NCI-H345 (cell line): ENCODE measurements at places on chromosomes 2 and 18.
A peak's percentile ranks its signal among the peaks of the same experiment; 100 is the strongest.

GRCh38 chr2:26993768-26994167 is 23.3 kb downstream of the MAPRE3 start:
- no peak for DNase-seq

GRCh38 chr2:84115173-84115857 is 343.8 kb downstream of the SUCLG1 start:
- DNase-seq = no peak

GRCh38 chr18:35106845-35107148 is 65.6 kb downstream of the MAPRE2 start:
- DNase-seq = no peak

DNA sequence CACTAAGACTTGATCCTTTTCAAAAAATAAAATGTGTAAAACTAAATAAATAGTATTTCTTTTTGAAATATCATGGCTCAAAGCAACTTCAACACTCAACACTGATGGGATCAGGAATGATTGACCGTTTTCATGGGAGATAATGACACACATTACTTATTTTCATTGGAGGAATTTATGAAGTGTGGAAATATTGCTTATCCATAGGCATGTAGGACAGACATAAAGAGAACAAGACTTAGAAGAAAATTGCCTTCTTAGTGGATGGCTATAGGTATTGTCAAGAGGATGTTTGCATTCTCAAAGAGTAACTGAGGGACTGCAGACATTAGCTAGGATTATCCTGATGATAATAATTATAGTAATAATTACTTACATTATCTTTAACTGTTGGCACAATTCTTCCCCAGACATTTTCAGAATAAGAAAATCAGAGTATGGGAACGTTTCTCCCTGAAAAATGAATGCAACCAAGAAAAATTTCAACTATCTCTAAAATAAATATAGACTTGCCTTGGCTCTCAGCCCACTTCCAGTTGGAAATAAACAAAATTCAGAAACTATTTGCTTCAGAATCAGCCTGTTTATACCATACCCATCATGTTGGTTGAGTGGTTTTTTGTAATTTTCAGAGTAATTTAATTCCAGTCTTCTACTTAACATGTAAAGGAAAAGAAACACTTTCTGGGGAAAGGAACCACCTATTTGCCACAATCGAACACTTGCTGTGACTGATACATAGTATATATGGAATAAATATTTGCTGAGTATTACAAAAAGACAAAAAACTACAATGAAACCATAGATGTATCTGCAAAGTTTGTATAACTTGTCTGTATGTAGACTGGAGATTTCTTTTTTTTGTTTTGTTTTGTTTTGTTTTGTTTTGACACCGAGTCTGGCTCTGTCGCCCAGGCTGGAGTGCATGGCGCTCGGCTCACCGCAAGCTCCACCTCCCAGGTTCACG is 165.7 kb downstream of the TMX3 start:
- DNase-seq = no peak

- no peak for DNase-seq
These were observed 78.5 kb upstream of the MYCN start for GRCh38 chr2:15861898-15862297.

DNA sequence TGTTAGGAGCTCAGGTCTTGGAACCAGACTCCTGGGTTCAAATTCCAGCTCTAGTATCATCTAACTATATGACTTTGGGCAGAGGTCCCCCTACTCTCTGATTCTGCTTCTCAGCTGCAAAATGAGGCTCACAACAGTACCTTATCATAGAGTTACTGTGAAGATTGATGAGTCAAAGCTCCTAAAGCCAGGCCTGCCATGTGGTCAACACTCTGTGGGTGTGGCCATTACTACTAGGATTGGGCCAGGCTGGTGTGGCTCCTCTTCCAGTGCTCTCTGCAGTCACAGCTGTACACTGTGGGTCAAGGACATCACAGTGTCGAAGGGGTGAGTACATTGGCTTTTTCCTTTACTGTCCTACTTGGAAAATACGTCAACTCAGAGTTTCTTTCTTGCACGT is 22.6 kb downstream of the CAPN13 start:
- DNase-seq = no peak

- no peak for DNase-seq
These were observed 67.6 kb upstream of the STAT1 start for GRCh38 chr2:191081411-191082155.

DNA sequence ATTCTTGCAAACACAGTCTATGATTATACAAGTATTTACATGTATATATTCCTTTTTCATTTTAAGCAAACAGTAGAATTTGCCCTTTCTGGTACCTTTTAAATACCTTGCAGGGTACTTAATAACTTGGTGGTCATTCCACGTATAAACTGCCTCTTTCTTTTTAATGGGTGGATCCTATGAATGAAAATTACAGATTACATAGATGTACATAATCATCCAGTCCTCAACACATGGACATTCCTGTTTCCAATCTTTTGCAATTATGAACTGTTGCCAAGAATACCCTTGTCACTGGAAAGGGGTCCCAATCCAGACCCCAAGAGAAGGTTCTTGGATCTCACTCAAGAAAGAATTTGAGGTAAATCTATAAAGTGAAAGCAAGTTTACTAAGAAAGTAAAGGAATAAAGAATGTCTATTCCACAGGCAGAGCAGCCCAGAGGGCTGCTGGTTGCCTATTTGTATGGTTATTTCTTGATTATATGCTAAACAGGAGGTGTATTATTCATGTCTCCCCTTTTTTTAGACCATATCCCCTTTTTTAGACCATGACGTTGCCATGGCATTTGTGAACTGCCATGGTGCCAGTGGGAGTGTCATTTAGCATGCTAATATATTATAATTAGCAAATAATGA is 7.7 kb upstream of the CCNT2 start:
- DNase-seq = no peak

DNA sequence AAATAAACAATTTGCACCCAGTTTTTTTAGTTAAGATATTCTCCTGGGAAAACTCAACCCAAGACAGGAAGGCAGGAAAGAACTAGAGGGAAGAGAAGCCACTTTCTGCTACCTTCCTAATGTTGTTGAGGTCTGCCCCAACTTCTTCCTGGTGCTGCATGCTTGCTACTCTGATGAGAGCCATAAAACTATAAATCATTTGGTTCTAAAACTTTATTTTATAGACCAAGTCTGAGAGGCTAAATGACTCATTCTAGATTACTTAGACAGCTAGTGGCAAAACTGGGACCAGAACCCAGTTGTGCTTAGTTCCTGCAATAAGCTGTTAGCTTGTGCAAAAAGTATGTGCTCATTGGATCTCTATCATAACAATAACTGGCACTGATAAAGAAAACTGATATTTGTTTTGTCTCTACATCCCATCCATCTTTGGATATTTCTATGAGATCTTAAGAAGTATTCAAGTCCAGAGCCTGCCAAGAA is 344.9 kb upstream of the SLC14A2 start:
- DNase-seq = no peak

DNA sequence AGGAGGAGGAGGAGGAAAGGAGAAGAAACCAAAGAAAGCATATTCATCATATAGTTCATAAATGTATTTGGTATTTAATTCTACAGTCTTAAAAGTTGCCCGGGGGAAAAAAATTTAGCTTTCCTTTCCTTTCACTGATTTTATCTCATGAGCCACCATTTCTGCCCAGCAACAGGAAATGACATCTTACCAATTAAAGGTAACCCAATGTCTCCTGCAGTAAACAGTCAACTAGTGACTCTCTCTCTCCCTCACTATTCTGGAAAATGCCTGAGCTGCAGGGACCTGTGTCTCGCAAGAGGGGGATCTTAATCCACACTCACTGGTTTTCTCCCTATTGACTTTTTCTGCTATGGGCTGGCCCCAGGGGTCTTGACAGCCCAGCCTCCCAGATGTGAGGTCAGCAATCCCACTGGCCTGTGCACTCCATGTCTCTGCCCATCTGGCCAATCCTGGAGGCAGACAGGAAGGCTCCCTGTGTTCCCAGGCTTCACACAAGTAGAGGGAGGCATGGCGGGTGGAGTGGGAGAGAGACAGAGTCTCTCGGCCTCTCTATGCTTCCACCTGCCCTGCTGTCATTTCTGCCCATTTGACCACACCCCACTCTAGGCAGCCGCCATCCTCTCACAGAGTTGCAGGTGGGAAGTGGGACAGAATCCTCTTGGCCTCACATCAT is 85.4 kb upstream of the CABLES1 start:
- DNase-seq = no peak

DNA sequence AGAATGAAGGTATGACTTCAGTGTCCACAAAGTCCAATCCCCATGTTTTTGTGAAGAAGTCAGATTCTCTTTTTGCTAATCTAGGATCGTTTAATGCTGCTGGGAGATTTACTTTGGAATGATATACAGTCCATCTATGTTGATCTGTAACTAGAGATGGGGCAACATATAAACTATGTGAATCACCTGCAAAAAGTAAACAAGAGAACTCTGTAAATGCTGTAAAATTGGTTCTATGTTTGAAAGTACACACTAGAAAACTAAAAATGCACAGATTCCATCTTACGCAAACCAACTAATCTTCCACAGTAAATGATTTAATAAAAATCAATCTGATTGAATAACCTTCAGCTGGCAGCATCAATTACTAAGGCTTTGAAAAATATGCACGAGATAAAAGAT is 37.5 kb downstream of the VPS54 start:
- no peak for DNase-seq

DNA sequence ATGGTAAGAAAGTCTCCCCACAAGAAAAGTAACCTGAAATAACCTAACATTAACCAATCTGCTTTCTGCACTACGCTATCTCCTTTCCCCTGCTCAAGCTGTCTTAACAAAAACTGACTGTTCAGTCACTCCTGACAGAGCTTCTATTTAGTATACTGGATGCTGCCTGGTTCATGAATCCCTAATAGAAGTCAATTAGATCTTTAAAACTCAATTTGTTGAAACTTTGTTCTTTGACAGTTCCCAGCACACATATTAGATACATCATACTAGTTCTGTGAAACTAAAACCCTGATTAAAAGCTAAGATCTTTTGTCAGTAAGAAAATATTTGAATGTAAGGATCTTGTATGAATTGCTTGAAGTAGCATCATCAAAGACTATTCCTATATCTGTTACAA is 287.4 kb downstream of the RBM43 start:
- no peak for DNase-seq

- no peak for DNase-seq
These were observed 18.0 kb downstream of the PARD6G start for GRCh38 chr18:80229363-80229762.

DNA sequence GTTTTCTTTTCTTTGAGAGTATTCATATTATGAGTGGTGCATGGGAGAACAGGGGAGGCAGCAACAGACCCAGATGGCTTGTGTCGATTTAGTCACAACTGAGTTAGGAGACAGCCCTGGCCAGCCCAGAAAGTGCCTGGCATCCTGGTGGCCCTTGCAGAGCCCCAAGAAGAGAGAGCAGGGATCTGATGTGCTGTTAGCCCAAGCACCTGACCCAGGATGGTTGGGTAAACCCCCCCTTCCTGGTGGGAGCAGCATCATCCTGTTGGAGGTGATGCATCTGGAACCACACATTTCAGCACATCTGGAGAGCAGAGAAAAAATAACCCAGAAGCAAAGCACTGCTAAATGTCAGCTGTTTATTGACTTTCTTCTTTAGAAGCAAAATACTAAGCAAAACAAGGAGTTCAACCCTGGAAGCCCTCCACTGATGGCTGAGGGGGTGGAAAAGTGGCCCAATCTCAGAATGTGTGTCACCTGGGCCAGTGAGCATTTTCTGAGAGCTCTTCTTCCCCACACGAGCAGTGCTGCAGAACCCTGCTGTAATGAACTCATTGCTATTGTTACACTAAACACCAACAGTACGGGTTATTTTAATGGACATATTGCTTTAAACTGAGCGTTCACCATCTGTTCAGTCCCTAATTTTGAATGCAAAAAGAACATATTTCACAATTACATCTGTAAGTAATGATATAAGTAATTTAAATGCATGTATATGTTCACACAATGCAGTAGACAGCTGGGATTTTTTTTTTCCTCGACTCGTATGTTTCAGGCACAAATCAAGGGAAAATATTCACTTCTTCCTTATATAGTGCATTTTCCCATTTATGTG is 100.6 kb upstream of the SMIM21 start:
- DNase-seq = no peak

- no peak for DNase-seq
These were observed 181.3 kb upstream of the EPHA4 start for GRCh38 chr2:221753401-221753800.

- DNase-seq = no peak
These were observed 240.6 kb upstream of the NT5C1B start for GRCh38 chr2:18829976-18830375.

DNA sequence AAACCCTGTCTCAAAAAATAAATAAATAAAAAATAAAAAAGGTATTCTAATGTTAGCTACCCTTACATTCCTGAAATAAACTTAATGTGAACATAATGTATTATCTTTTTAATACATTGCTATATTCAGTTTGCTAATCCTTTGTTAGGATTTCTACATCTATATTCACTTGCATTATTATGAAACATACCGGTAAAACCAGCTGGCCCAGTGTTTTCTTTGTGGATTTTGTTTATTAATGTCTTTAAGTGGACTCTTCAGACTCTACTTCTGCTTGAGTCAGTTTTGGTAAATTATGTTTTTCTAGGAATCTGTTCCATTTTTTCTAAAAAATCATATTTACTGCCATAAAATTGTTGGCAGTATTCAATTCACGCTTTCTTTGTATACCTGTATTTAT is 34.5 kb downstream of the PTPN2 start:
- no peak for DNase-seq

DNA sequence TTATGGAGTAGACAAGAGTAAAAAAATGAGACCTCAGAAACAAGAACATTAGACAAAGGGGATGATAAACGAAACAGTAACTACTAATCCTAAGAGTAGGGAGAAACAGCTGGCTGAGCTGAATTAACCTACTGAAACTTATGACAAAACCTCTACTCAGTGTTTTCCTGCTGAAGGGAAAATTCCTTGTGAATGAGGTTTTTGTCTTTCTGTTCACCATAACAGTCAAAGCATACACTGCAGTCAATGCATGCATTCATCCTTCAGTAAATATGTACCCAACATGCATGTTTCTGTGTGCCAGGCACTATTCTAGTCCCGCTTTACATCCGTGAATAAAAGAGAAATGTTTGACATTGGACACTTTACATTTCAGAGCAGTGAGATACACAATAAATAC is 805.6 kb upstream of the KLHL29 start:
- DNase-seq = no peak

GRCh38 chr2:100339823-100340222 is 17.5 kb upstream of the LONRF2 start:
- DNase-seq = peak; percentile 3

GRCh38 chr18:21117409-21118131 is 6.0 kb upstream of the ROCK1 start:
- no peak for DNase-seq

DNA sequence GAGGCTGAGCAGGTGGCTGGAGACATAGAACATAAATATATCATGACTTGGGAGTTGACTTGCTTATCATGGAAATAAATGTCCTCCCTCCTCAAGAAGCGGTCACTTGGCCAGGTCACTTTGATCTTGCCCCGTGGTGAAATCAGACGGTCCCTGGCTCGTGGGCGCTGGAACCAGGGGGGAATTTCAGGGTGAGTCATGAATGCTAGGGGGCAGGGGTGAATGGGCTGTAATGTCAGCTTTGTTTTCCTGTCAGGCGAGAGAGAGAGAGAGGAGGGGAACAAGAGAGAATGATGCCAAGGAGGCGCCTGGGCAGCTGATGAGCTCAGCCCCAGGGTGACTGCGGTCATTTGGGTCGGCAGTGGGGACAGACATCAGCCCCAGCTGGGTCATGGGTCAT is 47.7 kb downstream of the RRM2 start:
- no peak for DNase-seq
